ENCODE measurements at places on chromosomes 2 and 18.

DNA sequence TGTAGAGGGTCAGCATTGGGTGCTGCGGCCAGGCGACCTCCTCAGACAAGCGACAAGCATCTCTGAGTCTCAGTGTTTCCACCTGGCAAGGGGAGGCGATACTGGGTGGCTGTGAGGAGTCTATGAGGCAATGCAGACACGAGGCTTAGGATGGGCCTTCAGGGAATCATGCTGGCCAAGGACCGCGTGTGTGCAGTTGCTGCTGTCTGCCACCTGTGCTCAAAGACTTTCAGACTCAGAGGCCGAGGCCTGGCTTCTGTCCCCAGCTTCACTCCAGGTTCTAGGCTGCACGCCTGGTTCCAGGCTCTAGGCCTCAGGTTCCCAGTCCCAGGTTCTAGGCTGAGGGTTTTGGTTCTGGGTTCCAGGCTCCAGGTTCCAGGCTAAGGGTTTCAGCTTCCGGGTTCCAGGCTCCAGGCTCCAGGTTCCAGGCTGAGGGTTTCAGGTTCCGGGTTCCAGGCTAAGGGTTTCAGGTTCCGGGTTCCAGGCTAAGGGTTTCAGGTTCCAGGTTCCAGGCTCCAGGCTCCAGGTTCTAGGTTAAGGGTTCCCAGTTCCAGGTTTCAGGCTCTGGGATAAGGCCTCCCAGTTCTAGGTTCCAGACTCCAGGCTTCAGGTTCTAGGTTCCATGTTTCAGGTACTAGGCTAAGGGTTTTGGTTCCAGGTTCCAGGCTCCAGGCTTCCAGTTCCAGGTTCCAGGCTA, 14.8 kb downstream of the LRRFIP1 start:
- no peak for DNase-seq

GRCh38 chr18:36578871-36579710, 249.7 kb downstream of the TPGS2 start:
- no peak for DNase-seq

- DNase-seq = no peak
These were observed 633.5 kb downstream of the LRP1B start for GRCh38 chr2:141497272-141497671.

- DNase-seq = no peak
These were observed 40.6 kb downstream of the GPD2 start for GRCh38 chr2:156476850-156477206.

- no peak for DNase-seq
These were observed 177.9 kb downstream of the CYRIA start for GRCh38 chr2:16487686-16488085.

- DNase-seq = no peak
These were observed 102.7 kb downstream of the SLC25A12 start for GRCh38 chr2:171791361-171791760.

- no peak for DNase-seq
These were observed 41.4 kb downstream of the ATP6V1C2 start for GRCh38 chr2:10762651-10763460.

GRCh38 chr18:10308154-10308553, 146.3 kb upstream of the APCDD1 start:
- DNase-seq = no peak

DNA sequence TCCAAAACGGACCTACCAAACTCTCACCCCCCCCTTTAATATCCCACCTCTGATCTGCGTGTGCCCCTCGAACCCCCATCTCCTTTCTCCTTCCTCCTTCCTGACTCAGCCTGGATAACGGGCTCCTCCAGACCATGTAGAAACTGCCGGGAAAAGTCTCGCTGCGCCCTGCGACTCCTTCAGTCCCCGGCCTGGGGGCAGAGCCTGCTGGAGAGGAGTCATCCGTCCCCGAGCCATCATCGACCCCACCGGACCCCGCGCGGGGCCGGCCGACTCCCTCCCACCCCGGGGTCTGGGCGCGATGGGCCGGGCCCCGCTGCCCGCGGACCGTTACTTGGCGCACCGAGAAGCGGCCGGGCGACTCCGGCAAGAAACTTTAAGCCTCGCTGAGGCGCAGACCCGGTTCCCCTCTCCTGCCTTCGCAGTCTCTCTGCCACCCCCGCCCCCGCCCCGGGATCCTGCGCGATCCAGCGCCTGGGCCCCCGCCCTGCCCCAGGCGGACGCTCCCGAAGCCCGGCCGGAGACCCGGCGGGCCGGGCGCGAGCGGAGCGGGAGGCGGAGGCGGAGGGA, 3.4 kb downstream of the ZEB2 start:
- no peak for DNase-seq

DNA sequence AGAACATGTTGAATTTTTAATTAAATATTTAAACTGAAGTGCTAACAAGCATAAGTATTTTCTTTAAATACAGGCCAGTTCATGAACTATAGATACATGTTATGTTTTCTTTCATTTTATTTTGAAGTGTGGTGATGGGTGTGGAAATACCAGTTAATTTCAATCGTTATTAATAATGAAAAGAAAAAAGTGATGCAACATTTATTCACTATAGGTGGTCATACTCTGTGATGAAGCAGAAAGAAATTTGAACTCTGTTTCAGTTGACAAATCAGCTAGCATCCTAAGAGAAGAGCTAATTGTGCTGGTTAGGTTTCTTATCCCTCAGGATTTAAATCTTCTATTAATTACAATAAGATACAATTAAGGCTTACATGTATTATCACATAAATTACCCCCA, 795.1 kb upstream of the DDX18 start:
- DNase-seq = no peak

GRCh38 chr2:120661551-120661950, 74.1 kb upstream of the GLI2 start:
- DNase-seq = no peak

DNA sequence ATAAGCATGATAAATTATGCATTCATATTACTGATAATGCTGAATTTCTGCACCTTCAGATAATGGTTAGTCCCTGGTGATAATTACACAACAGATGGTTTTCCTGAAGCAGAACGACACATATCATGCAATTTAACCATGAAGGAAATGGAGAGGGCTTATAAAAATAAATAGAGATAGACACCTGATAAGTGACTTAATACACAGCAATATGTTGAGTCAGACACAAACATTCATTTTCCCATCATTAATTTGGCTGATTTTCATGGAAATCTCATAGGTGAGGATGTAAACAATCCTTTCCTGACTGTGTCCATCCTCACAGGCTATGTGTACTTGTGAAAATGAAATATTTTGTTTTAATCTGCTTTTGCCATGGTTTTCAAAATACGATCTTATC, 36.9 kb upstream of the DSEL start:
- DNase-seq = no peak

DNA sequence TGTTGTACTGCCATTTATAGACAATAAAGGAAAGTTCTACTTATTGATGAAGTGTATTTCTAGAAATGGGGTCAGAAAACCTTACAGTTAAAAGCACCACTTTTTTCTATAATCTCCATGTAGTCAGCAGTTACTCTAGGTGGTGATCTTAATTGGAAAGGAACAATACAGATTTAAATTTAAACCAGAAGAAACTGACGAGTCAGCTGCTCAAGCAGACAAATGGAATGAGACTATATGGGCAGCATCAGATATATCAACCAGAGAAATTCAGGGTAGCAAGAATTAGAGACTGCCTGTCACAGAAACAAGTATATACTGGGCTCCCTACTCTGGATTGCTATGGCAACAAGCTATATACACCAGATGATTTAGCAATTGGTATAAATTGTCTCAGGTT, 99.6 kb upstream of the SCG2 start:
- no peak for DNase-seq

DNA sequence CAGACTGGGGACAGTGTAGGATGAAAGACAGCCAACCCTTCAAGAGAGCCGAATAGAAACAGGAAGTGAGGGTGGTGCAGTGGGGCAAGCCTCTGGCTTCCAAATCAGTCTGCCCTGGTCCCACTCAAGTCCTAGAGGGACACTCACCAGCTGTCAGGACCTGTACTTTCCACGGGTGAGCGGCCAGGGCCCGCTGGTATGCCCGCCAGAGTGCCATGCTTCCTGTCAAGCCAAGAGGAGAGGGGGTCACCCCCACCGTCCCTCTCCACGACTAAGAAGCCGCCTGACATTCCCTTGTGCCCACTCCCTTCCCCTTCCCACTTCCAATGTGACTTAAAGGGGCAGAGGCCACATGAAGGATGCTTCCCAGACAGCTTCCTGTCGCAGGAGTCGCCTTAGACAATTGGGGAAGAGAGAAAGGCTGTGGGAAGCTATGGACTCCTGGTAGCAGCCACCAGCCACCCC, 564 bp downstream of the MPV17 start:
- DNase-seq = no peak
